Renal cortex interstitium (tissue), 15 donors: ENCODE measurements at places on chromosomes 13 and 19. TPM values are rescaled to one million over a fixed set of nuclear protein-coding genes. Genes with fewer than 3 reads are reported as not detected.

TLE2 gene
- polyA plus RNA-seq: 63.6 TPM

ZNF135 gene
- 21.8 TPM for polyA plus RNA-seq

KLK15 gene
- not detected for polyA plus RNA-seq

PSG11 gene
- 0.24 TPM for polyA plus RNA-seq

RFPL4AL1 gene
- polyA plus RNA-seq: not detected

JAK3 gene
- 3.2 TPM for polyA plus RNA-seq

ANKLE1 gene
- 0.95 TPM for polyA plus RNA-seq

RRAS gene
- polyA plus RNA-seq: 28.9 TPM

ZNF382 gene
- polyA plus RNA-seq: 7.7 TPM

SIGLECL1 gene
- polyA plus RNA-seq: not detected

DNA sequence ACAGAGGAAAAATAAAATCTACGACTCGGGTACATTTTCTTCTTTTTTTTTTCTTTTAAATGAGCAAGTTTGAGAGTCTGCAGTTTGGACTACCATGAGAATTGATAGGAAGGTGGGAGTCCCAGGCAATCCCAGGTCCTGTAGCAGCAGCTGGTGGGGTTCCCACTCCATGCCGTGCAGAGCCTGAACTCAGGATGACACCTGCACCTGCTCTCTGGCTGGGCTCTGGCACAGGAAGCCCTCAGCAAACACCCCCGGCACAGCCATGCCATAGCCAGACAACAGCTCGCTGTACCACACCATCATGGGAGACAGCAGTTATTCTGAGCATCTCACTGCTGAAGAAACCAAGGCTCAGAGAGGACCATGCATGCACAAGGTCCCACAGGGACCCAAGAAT lies 6.2 kb upstream of the GP6 start:
- no peak for DNase-seq

GRCh38 chr19:13969897-13970296 lies 17.6 kb downstream of the DCAF15 start:
- DNase-seq: no peak

DNA sequence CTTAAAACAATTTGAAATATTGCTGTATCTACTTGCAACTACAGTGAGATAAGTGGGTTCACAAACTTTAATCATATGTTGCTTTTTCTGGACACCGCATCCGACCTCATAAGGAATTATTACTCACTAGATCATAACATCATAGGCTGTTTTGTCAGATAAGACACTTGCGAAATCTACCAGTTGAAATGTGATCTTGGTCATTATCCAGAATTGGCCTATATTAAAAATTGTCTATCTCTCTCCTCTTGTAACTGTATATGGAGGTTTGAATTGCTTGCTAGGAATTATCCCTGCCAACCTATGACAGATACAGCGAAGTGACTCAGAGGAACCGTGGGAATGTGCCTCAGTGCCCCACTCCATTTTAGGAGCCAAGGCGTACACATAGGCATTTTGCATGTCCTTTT lies 117.0 kb upstream of the POSTN start:
- DNase-seq: no peak

GRCh38 chr19:18446811-18447359 lies 9.0 kb upstream of the ISYNA1 start:
- DNase-seq: no peak

GRCh38 chr19:19530889-19531288 lies 2.2 kb downstream of the YJEFN3 start:
- no peak for DNase-seq

GRCh38 chr19:47719047-47719859 lies 6.0 kb downstream of the EHD2 start:
- DNase-seq: no peak

DNA sequence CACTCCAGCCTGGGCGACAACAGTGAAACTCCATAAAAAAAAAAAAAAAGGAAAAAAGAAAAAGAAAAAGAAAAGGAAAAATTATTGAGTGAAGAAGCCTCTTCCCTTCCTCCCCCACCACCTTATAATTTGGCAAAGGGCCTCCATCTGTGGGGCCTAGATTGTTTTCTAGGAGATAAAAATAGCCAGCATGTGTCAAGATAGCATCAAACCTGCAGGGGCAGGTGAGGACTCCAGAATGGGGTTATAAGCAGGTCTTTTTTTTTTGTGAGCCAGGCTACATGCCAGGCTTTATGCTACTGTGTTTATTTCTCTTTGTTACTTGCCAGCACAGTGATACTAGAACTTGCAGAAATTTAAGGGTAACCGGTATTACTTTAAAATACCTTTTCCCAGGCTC lies 11.7 kb upstream of the TRIM13 start:
- no peak for DNase-seq

DNA sequence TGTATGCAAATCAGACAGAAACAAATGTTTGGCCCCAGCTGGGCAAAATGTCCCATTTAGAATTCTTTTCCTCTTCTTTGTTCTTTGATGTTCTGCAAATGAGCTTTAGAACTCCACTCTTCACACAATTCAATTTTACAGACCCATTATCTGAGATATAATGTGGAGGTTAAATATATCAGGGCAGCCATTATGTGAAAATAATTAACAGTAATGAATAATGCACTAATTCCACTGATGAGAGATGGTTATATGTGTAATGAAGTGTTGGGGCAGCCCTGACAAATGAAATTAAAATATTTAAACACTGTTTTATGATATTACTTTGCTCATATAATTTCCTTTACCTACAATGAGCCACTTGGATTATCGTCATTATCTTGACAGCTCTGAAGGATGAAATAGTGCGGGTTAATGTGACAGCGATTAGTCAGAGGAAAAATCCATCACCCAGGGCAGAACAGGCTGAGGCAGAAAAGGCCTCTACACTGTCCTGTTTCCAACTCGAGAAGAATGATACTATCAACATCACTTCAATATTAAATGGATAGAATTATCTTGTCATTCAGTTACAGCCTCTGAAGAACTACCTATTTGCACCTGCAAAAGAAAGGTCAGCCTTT lies 321.1 kb downstream of the RBM26 start:
- no peak for DNase-seq

DNA sequence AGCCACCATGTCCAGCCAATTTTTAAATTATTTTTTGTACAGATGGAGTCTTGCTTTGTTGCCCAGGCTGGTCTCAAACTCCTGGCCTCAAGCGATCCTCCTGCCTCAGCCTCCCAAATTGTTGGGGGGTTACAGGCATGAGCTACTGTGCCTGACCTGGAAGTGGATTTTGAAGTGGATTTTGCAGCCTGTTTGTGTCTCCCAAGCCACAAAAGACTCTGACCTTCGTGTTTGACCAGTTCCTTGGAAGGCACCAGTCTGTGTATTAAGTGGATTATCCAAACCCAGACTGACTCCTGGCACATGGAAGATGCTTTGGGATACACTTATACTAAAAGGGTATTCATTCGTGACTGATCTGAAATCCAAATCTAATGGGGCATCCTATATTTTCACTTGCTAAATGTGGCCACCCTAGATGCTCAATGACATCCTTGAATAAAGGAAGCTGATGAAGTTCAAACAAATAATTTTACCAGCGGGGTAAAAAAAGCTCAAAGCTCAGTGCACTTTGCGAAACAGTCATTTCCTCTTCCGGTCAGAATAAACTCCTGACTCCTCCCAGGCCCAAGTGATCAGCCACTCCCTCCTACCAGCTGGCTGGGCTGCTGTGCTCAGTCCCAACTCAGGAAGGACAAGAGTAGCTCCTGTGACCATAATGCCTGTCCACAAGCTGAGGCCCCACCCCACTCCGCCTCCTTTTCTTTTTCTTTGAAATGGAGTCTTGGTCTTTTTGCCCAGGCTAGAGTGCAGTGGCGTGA lies 32.6 kb upstream of the GATAD2A start:
- no peak for DNase-seq

DNA sequence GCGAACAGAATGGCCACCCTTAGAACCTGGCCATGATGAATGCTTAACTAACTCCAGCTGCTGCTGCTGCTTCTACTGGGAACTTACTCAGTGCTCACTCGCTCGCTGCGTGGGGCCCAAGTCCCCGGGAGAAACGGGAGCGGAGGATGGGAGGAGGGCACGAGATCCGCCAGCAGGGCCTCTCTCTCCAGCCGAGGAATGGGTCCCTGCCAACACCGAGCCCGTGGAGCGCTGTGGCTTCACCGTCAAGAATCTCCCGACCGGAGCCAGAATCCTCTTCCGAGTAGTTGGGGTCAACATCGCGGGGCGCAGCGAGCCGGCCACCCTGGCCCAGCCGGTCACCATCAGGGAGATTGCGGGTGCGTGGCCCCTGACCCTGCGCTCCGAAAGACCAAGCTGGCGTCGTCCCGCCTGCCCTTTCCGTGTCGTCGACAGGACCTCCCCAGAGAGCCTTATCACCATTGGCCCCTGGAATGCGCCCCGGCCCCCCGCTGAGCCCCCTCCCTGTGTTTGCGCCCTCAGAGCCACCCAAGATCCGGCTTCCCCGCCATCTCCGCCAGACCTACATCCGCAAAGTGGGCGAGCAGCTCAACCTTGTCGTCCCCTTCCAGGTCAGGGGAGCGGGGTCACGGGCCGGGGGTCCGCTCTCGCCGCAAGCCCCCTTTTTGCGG lies 17.8 kb upstream of the EMC10 start:
- DNase-seq: no peak

DNA sequence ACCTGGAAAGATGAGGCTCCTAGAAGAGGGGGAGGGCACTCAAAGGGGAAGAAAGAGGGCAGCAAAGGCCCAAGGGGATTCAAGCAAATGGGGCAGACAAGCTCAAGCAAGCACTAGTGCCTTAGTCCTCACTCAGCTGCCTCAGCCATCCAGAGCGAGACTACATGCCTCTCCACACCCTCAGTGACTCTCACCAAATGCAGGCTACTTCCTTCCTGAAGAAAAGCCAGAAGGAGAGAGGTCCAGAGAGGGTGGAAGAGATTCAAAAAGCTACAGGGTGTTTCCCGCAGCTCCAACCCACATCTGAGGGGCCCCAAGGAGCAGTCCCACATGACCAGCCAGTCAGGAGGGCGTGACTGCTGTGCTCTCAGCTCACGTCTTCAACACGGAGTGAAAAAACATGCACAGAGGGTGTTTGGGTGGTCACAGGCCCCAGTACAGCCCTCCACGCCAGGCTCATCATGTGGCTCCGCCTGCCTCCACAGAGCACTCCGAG lies 40.5 kb downstream of the MIPEP start:
- no peak for DNase-seq

DNA sequence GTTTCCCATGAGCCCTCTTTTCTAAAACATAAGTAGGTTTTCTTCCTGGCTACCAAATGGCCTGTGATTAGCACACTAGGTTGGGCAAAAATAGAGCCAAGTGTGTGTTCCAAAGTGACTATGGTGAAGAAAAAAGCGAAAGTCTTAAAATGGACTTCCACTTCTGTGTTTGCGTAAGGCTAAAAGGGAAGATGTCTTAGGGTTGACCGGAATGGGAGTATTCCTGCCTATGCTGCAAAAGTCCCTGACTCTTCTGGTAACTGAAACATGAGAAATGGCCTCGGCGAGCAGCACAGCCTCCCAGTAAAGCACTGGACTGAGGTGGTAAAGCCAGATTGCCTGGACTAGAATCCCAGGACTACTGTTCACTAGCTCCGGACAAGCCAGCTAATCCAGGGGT lies 2.4 kb upstream of the FPR1 start:
- DNase-seq: no peak

DNA sequence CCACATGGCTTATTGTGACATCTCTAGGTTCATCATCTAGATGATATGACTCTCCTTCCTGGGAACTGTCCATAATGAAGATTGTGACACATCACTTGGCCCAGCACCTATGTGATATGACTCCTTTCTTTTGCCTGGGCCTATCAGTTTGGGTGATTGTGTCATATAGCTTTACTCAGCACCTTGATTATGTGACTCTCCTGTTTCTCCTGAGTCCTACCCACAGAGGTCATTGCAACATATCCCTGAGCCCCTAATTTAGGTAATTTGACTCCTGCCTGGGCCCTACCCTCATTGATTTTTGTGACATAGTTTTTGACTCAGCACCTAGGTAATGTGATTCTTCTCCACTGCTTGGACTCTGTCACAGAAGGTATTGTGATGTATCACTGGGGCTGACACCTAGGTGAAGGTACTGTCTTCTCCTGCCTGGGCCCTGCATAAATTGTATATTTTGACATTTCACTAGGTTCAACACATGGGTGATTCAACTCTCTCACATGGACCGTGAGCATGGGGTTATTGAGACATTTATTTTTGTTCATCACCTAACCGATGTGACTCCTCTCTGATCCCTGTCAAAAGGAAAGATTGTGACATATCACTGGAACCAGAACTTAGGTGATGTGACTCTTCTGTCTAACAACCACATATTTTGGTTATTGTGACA lies 26.2 kb upstream of the ZNF254 start:
- no peak for DNase-seq

GRCh38 chr13:27281420-27281819 lies 10.8 kb downstream of the RASL11A start:
- DNase-seq: no peak

DNA sequence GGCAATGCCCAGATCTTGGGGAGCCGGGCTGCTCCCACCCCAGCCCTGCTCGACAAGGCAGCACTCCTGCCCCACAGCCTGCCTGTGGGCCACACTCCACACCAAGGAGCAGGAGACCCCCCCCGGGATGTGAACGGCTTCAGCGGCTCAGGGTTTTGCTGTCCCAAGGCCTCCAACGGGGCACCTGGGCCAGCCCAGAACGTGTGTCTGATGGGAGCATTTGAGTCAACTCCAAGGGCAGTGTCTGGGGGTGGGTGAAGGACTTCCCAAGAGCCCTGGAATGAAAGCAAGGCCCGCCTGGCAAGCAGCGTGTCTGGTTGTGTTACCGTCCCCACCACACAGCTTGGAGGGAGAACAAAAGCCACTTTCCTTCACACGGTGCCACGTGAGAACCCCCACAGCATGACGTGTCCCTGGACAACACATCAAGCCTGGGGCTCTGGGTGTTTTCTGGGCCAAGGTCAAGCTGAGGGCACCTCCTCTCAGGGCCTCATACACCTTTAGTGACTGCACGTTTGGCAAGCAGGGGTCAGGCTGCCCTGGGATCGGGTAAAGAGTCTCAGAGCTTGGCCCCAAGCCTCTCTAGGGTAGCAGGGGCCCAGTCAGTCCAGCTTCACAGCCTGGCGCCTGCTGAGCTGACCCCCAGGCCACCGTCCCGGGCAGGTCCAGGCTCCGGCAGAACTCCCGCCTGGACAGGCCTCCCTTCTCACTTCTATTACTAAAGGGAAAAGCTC lies 6.0 kb downstream of the C13orf46 start:
- DNase-seq: no peak

- DNase-seq: no peak
Observed at GRCh38 chr13:113499936-113500335, 9.4 kb upstream of the DCUN1D2 start.

DNA sequence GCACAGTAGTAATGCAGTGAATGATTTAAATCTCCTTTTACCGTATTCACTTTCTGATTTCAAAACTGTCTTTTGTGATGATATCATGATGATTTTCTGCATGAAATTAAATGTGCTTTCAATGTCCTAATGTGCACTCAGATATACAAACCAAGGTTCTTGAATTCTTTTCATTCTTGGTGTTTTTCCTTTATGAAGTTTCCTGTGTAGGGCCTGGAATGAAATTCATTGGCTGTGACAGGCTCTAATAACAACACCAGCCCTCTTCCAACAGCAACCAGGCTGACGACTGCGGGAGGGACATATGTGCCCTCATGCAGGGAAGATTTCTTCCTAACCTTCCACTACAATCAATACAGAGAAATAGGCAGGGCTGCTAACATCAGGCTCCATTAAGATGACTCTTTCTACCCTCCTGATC lies 1052.0 kb downstream of the DIAPH3 start:
- DNase-seq: no peak

GRCh38 chr19:51627491-51628138 lies 2.6 kb downstream of the SIGLEC5 start:
- no peak for DNase-seq

GRCh38 chr13:82341116-82341515 lies 1541.2 kb downstream of the SLITRK1 start:
- no peak for DNase-seq
